ENCODE measurements at places on chromosomes 7 and 10.
A peak's percentile ranks its signal among the peaks of the same experiment; 100 is the strongest.

DNA sequence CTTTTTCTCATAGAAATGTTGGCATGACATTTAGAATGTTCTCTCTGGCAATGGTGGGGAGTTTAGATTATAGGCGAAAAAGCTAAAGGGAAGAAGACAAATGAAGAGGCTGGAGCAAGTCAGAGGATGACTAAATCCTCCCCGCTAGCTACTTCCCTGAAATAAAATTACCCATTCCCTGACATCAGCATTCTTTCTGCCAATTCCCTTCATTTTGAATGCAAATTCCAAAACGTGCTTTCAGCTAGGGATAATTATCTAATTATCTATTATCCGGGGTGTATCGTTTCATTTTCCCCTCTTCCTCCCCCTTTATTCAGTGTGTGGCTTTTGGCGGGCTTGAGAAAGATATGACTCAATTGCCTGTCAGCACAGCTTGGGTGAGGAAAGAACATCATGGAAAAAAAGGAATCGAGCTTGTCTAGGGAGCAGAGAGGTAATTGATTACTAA is 672.3 kb downstream of the TNS3 start:
- no peak for DNase-seq

GRCh38 chr10:12561720-12562119 is 212.4 kb downstream of the CAMK1D start:
- DNase-seq = no peak

DNA sequence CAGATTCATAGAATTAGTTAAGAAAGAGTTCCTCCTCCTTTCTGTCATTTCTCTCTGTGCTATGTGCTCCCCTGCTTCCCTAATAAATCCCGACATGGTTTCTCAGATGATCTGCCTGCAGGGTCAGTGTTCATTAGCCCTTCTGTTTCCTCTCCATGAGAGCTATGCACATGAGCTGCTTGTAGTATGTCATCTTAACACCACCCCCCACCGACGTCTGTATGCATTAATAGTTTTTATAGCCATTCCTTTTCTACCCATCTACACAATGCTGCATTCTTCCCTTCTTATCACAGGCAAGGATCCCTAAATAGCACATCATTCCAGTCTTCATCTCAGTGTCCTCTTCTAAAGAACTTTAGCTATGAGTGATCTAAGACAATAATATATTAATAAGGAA is 809.1 kb downstream of the ANKRD7 start:
- no peak for DNase-seq

DNA sequence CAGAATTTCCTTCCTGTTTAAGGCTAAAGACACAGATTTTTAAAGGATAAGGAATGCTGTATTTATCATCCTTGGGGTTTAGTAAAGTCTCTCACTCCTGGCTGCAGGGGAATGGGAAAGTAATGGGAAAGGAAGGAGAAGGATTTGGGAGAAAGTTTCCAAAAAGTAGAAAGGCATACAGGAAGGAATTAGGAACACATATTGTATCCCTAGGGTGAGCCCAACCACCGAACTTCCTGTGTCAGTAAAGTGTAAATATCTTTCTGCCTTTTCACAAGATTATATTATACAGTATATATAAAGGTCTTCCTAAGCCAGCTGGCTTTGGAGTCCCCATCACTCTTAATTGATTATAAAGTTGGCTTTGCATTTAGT is 12.0 kb upstream of the UBE2D1 start:
- DNase-seq = no peak

DNA sequence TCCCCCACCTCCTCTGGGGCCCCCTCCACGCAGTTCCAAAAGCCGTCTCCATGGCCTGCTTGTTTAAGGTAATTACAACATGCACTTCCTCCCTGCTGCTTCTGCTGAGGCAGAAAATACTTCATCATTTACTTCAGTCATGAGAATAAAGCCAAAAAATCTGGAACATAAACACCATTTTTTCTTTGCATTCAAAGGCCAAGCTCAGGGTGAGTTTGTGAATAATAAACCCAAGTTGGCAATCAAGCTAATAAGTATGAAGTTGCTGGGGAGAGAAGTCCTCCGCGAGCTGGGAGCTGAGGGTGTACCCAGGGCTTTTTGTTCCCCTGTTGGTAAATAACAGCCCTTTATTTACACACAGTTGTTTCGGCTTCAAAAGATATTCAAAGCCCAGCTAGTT is 70.5 kb downstream of the FAM204A start:
- DNase-seq = no peak

GRCh38 chr7:130904792-130905191 is 170.8 kb upstream of the KLF14 start:
- DNase-seq = peak; percentile 10

GRCh38 chr10:98357194-98357822 is 57.7 kb downstream of the PYROXD2 start:
- no peak for DNase-seq

GRCh38 chr7:92768501-92769393 is 67.6 kb downstream of the CDK6 start:
- DNase-seq = no peak

DNA sequence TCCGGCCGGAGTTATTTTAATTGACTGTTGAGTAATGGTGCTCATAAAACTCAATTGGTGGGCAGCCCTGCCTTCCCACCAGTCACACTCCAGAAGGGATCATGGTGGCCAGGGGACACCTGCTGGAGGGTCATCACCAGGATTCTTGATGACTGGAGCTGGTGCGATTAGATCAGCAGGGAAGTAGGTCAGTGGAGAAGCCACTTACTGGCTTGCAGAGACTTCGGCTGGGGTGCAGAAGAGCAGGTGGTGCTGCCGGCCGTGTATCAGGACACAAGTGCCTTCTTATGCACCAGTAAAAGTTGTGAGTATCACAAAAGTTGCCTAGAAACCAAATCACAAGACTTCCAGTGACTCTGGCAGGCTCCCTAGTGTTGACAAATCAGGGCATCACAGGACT is 82.6 kb upstream of the CHCHD3 start:
- no peak for DNase-seq

- DNase-seq = no peak
These were observed 44.8 kb downstream of the CAMK2B start for GRCh38 chr7:44280636-44280992.

GRCh38 chr10:62422068-62422590 is 48.0 kb downstream of the ZNF365 start:
- DNase-seq = no peak

DNA sequence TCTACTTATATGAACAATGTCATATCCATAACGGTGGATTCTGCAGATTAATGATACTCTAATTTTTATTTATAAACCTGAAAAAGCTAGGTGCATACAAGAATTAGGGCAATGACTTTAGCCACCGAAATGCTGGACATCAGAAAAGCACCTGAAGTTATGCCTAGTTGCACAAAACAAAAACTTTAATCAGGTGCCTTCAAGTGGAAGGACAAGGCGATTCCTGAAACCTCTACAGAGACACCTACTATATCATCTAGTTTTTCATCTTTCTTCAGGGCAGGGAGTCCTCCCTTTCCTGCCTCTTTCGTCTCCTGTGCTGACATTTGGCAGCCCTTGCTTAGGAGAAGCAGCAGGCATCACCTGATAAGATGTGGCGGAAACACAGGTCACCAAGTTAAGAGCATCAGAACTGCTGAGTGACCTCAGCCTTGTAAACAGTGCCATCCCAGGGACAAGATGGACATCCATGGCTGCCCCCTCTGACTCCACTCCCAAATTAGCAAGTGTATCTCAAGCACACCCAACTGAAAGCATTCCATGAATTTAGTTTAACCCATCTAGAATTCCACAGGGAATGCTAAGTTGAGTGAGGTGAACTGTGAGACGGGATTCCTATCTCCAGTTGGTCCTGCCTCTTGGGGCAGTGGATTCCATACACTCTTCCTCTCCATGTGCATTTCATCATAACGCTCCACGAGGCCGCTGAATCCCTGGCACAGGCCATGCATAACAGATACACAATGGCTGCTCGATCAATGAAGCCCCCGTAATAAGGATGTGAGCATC is 5.8 kb downstream of the ITPRIP start:
- peak; percentile 15 for DNase-seq

DNA sequence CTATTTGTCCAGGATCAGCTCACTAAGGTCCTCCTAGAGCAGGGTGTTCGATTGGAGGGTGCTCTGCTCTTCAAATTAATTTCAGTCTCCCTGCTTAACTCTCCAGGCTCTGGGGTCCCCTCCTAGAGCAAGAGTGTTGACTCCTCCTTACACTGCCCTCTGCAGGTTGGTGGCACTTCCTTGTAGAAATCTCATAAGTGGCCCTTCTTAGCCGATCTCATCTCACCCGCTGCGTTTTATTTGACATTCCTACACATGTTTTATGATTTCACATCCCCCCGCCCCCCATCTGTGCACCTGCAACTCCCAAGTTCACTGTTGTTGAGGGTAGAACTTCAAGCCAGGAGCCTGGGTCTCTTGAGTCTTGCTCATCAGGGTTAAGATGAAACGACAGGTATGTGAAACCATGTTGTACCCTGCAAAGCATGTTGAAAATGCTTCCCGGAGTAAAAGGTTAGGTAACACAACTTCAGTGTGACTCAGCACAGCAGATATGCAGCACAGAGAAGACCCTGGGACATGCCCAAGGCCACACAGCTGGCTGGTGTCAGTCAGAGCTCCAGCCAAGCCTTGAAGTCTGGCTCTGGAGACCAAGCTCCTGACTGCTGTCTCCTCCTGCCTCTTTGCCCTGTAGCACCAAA is 171.2 kb downstream of the PRKAG2 start:
- no peak for DNase-seq
